ENCODE measurements at places on chromosomes 5 and 9.

DNA sequence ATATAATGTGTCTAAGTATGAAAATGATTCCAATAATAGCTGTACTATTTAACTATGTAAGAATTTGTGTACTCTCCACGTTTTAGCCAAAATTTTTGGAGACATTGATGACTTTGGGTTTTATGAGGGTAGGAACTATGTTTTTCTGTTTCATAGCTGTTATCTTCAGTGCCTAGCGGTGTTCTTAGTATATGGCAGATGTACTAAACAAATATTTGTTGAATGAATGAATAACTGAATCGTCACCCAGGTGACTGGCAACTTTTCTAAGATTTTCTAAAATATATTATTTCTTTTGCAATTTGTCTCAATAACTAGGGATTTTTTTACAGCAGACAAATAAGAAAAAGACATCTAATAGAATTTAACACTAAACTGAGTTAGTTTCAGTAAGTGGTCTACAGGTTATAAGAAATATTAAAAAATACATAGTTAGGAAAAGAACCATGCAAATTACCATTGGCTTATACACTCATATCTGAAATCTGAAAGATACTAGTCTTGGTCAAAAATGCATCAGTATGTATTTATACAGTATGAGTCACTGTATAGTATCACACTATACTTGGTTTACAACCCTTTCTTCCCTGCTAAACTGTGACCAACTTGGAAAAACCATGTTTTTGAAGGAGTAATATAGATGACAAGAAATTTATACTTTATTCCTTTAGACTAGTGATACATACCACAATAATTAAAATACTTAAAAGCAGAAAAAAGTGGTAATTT is 10.5 kb upstream of the ERCC6L2 start:
- no peak for DNase-seq

- DNase-seq = no peak
These were observed 184.9 kb downstream of the SNX18 start for GRCh38 chr5:54702470-54702869.

- DNase-seq = no peak
These were observed 202.4 kb downstream of the MAPKAP1 start for GRCh38 chr9:125504616-125505015.

DNA sequence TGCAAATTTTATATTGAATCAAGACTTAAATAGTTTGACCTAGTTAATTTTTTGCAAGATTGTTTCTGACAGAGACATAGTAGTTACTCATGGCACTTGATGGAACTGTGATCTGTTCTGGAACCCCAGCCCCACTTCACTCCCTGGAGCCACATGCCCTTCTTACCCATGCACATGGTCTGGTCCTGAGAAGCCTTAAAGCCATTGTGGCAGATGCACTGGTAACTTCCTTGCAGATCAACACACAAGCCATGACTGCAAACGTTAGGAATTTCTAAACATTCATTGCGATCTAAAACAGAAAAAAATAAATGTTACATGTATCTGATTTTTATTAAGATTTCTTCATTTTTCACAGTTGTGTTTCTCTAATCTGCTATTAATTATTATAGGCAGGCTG is 221.2 kb downstream of the SLC12A2 start:
- DNase-seq = no peak

DNA sequence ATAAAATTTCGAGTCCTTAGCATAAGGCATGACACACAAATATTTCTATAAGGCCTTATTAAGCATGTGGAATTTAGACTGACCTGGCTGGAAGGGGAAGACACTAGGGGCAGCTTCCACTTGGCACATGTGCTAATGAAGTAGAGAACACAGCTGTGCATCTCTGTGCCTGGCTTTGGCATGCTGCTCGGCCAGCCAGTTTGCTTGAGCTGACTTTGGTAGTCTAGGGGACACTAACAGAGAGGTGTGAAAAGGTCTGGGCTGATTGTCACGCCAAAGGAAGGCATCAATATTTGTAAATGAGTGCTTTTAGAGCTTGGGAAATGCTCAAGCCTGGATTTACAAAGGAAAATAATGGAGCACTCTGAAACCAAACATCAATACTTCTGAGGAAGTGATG is 723.7 kb downstream of the PRELID2 start:
- DNase-seq = no peak

DNA sequence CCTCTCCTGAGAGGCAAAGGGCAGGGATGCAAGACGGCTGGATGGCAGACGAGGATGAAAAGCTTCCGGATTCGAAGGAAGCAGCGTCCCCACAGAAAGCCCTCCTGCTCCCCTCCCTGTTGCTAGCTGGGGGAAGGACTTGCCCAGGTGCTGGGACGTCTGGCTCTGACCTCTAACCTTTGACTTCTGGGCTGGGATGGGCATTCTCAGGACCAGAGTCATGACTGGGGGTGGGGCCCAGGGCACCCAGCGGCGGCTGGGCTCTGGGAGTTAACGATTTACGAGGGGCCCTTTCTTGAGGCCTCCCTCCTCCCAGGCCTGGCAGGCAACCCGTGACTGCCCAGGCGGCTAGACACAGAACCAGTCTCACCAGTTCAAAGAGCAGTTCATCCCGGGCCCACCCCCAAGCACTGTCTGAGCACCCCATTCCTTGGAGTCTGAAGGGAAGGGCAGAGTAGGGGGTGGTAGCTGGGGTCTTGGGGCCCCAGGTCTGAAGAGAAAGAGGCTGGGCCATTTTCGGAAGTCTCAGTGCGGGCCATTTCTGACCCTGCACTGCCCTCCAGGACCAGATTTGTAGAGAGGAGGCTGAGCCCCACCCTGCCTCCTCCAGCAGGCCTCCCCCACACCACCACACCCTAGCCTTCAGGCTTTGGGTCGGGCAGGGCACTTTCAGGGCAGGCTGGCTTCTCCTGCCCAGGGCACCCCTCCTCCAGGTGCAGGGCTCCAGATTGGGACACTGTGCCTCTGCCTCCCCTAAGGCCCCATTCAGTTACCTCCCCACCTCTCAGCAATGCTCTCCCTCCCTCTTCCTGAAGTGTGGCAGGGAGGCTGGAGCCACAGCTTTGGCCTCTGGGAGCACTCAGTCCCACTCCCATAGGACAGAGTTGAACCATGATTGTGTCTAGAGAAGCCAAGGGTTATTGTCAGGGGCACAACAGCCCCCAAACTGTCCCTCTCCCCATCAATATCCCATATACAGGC is 5.0 kb upstream of the CXXC5 start:
- no peak for DNase-seq

GRCh38 chr5:58370606-58371005 is 89.3 kb downstream of the PLK2 start:
- DNase-seq = no peak

- no peak for DNase-seq
These were observed 38.8 kb downstream of the FOXI1 start for GRCh38 chr5:170144286-170145023.
